Tongue (tissue), 3 donors: ENCODE measurements at places on chromosomes 1 and 21. TPM values are rescaled to one million over a fixed set of nuclear protein-coding genes. Genes with fewer than 3 reads are reported as not detected.

The ITLN1 gene
- total RNA-seq, result 0.62 TPM

- DNase-seq, result no peak
Measured at GRCh38 chr1:15866721-15867201, 19.3 kb downstream of the SPEN start.

GRCh38 chr21:26900980-26901379 is 55.8 kb upstream of the ADAMTS1 start:
- DNase-seq, result no peak

GRCh38 chr1:6803357-6803756 is 18.1 kb downstream of the CAMTA1 start:
- DNase-seq, result no peak

- no peak for DNase-seq
Measured at GRCh38 chr21:45209685-45210284, 77.9 kb downstream of the POFUT2 start.

- DNase-seq, result no peak
Measured at GRCh38 chr1:21672478-21673276, 3.5 kb upstream of the RAP1GAP start.

DNA sequence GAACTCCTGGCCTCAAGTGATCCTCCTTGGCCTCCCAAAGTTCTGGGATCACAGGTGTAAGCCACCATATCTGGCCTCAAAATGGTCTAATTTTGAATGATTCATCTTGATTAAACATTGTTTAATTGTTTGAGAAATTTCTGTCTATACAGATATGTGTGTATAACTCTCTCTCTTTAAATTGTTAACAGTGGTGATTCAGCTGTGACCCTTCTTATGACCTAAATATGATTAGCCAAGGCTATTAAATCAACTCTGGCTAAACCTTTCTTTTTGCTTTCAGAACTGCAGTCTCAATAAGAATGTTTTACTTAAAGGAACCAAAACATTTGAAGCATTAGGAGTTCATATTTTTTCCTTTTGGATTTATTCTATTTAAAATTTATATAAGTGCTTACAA is 19.2 kb upstream of the B3GALT5 start:
- DNase-seq, result no peak

The GUCA2A gene
- total RNA-seq, result not detected

DNA sequence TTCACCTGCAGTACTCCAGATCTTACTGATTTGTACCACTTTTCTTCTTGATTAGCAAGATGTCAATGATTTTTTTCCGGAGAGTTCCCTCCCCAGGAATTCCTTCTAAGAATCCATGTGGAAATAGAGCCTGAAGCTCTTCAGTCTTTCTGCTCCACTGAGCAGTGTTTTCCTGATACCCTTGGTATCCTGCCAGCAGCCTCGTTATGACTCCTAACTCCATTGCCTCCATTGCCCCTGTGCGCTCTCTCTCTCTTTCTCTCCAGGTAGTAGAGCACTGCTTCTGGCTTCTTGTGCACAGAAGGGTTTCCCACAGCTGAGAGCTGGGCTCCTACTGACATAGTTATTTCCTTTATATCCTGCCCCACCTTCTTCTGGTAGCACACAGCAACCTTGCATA is 12.2 kb downstream of the UBE2U start:
- no peak for DNase-seq

DNA sequence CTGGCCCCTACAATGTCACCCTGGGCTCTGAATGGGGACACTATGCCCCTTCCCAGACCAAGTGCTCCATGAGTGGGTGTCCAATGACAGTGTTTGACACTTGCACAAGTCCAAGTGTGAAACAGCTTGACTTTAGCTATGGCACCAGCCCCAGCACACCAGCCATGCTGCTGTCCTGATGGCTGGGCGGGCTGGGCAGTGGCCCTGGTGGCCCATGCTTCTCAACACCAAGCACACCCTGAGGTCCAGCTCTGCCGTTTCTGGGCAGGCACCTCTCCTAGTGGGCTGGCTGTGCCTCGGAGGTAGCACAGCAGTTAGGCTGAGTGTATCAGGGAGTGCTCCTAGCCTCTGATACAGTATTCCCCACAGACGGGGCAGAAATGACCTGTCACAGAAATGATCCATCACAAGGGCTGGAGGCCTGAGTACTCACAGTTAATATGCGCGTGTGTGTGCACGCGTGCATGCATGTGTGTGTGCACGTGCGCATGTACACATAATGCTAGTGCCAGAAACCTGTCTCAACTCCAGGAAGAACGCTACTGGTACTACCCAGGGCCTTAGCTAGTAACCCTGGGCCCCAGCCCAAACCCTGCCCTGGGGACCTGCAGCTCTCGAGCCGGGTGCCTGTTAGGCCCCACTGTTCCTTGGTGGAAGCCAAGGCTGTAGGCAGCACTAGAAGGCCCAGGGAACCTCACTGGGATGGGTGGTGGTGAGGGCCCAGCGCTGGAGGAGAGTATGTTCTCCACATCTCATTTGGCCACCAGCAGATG is 134.0 kb downstream of the DMRTB1 start:
- no peak for DNase-seq

- peak; percentile 56 for DNase-seq
Measured at GRCh38 chr1:62045574-62045973, 149.1 kb upstream of the L1TD1 start.

The HFM1 gene
- 3.9 TPM for total RNA-seq

- DNase-seq, result peak; percentile 58
Measured at GRCh38 chr1:40385437-40386358, 12.2 kb downstream of the SMAP2 start.

The CCDC30 gene
- total RNA-seq, result 5.1 TPM

DNA sequence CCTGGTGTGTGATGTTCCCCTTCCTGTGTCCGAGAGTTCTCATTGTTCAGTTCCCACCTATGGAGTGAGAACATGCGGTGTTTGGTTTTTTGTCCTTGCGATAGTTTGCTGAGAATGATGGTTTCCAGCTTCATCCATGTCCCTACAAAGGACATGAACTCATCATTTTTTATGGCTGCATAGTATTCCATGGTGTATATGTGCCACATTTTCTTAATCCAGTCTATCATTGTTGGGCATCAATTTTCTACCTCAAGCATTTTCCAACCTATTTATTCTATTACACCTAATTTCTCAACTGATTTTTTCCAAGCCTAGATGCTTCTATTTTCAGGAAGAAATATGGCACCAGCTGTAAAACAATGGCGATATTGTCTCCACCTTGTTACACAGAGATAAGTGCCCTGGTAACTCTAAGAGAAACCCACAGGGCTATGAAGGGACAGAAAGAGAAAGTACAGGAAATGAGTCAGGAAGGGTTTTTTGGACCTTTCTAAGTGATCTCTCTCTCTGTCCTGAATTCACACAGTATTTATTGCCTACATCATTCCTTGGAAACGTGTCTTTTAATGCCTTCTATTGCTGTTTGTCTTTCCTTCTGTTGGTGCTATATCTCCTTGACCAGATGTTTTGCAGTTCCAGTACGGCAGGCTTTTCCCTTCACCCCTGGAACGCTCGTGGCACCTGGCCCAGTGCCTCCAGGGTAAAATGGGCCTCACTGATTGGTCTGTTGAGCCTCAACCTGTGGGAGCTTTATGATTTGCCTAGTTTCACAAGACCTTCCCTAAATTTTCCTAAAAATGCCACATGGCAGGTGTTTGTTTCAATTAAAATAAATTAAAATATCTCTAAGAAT is 14.6 kb upstream of the JAK1 start:
- no peak for DNase-seq

DNA sequence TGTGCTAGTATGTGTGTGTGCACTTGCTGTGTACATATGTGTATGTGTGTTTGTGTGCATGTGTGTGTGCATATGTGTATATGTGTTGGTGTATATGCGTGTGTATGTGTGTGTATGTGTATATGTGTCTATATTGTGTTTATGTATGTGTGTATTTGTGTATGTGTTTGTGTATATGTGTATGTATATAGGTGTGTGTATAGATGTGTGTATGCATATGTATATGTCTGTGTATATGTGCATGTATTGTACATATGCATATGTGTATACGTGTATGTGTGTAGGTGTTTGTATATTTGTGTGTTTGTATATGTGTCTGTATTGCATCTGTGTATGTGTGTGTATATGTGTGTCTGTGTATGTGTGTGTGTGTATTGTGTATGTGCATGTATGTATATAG is 59.1 kb downstream of the EDN2 start:
- DNase-seq, result no peak

The INSRR gene
- 0.21 TPM for total RNA-seq

DNA sequence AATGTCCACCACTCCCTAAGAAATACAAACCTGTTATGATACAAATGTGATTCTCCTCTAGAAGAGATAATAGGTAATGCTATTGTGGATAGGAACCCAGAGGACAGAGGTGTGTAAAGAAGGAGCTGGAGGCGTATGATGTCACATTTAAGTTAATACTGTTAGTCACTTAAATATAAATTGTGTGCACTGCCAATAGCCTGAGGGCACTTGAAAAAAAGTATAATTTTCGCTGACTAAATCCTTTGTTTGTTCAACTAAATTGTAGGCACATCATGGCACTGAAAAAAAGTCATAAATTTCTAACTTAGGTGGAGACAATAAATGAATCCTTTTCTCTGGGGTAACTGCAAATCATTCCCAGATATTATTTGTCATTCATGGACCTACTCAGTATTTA is 4.4 kb downstream of the RCSD1 start:
- no peak for DNase-seq

GRCh38 chr1:163408262-163408661 is 86.5 kb downstream of the NUF2 start:
- DNase-seq, result no peak

DNA sequence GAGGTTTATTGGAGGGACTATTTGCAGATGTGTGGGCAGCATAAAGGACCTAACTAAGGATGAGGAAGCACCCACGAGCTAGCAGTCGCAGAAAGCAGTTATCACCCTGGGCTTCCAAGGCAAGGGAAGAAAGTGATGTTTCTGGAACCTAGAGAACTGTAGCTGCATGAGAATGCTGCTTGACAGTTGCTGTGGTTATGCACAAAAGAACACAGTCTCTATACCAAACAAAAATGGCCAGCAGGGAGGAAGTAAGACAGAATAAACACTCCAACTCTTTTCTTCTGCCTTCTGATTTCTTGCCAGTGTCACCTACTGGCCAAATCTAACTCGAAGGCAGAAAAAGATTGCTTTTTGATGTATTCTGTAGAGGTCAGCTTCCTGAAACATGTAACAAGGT is 190.2 kb downstream of the RASAL2 start:
- no peak for DNase-seq

DNA sequence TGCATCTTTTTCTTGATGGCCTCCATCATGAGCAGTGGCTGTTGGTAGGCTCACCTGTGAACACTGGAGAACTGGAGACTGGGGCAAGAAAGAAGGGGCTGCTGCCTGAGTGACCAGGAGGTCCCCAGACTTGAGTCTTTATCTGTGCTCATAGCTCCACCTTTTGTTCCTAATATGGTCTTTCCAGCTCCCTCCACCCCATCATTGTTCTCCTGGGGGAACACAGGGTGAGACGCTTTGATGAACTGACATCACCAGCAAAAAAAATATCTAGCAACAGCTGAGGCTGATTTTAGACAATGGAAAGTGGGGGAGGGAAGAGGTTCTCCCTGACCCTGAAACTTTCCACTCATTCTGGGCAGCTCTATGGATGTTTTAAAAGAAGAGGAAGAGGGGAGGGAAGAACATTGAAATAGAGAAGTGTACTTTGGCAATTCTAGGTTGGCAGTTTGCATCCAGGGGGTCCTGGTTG is at the start of gene TPM3:
Gene TPM3, minus strand, starts transcription at position 111 of the 472 bp plus-strand sequence. Its CDS starts 82 bp downstream, at position 29.
- DNase-seq, result peak; percentile 52
